AG09309 (cell line): ENCODE measurements at places on chromosomes 1 and 21.

DNA sequence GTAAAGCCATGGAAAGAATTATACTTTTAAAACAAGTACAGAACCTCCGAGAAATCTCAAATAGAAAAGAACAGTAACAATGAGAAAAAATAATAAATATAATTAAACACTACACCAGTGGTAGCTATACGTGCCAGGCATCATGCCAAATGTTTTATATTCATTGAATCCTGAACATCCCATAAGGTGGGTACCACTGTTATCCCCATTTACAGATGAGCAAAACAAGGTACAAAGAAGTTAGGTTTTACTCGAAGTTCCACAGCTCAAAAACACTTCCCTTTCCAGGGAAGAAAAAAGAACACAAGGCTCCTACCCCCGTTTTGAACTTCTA, 33.4 kb downstream of the JAK1 start:
- DNase-seq, result no peak

GRCh38 chr1:208438112-208438699, 194.0 kb upstream of the PLXNA2 start:
- DNase-seq, result no peak

- no peak for DNase-seq
These were observed 4.8 kb downstream of the SNIP1 start for GRCh38 chr1:37549341-37549740.

DNA sequence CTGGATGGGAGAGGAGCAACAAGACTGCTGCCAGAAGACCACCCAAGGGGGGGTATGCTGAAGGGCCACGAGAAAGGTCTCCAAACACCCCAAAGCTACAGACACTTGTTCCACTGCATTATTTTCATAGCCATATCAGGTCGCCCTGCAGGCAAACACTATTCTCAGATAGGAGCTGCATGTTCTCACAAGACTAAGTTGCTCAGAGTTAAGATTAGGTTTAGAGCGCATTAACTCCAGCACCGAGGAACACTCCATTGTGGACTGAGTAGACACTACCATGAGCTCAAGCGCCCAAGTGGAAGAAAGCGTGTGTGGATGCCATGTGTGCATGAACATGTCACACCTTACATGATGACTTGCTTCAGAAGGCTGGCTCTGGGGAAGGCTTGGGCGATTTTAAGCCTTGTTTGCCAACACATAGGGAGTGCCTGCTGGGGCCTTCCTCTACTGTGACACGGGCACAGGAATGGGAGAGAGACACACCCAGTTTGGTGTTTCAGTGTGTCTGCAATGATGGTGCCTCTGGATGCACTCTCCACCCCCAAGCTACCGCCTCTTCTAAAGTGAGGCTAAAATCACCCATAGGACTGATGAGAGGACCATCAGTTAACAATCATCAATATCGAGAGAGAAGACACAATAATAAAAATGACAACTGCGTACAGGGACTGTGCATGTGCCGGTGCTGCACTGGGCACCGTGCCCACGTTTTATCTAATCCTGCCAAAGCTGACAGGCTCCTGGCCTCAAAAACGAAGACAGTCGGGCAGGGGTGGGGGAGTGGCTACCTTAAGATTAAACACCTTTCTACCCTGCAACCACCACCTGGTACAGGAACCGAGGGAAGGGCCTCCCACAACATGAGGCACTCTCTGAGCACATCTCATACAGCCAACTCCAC, 34.9 kb downstream of the SSBP3 start:
- no peak for DNase-seq

- DNase-seq, result no peak
These were observed 26.8 kb downstream of the UROD start for GRCh38 chr1:45038661-45039364.
